Lung (tissue), 17 donors: ENCODE measurements at places on chromosomes 12 and 14.

DNA sequence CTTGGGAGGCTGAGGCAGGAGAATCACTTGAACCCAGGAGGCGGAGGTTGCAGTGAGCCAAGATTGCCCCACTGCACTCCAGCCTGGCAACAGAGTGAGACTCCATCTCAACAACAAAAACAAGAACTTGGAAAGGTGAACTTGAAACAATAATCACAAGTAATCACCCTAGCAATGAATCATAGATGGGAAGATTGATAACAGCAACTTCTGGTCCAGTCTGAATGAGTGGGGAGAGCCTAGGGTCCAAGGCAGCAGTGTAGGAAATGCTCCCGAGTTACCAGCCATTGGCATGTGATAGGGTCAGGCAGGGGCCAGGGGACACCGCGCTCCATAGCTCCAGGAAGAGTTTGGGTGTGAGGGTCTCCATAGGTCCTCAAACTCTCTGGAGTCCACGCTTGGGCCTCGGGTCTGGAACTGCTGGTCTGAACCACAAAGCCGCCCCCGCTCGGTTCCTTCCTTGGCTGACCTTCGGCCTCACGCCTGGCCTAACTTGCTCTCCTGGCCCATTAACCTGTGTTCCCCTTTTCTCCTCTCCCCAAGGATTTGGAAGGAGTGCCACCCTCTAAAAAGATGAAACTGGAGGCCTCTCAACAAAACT, 19.9 kb upstream of the MLXIP start:
- no peak for DNase-seq

GRCh38 chr14:64745511-64746091, 41.4 kb downstream of the PLEKHG3 start:
- DNase-seq: no peak

DNA sequence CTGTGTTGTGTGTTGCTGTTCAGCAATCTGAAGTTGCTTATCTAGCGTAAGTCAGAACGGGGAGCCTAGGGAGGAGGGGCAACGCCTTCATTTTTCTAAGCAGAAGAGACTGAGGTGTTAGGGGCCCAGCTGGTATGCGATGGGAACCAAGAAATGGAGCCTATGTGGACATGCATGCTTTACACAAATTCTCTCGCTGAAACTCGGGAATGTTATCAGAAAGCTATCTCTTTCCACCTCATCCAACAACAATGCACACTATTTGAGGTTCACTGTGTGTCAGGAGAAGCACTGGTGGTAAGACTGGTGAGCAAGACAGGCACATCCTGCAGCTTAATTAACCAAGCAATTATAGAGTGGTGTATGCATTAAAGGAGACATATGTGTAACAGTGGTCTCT, 89.7 kb downstream of the NRXN3 start:
- no peak for DNase-seq

DNA sequence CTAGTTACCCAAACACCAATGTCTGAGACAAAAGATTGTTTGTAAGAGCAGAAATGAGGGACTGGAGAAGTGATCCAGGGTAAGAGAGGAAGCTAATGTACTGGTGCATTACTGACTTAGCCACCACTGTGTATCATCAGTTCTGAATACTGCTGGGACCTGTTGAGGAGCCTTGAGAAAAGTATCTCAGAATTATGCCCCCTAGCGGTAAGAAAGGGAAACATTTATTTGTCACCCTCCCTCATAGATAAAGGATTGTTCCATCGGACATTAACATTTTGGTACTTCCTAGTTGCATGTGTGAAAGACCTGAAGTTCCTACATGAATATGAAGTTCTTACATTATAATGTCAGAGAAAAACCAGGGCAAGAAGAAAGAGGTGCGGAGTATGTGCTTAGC, 612.5 kb downstream of the FSCB start:
- no peak for DNase-seq

GRCh38 chr14:104547998-104548700, 31.4 kb upstream of the C14orf180 start:
- DNase-seq: no peak

- DNase-seq: no peak
Observed at GRCh38 chr12:64621257-64621942, 11.1 kb downstream of the RASSF3 start.

DNA sequence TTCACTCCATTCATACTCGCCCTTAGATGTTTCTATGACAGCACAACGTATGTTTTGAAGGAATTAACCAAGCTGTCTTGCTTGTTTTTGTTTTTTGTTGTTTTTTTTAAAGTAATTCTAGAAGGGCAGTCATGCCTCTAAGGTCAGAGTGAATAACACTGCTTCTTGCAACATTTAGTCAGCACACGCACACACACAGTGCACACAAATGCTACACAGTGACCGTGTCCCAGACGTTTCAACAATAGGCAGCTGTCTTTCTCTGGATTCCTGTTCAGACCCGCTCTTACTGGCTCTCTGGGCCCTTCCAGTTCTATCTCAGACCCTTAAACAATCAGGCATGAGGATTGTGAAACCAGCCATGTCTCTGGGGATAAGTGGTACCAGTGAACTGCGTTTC, 351.0 kb upstream of the FKBP4 start:
- DNase-seq: no peak

GRCh38 chr12:116719731-116720528, 17.9 kb downstream of the SPRING1 start:
- DNase-seq: no peak

DNA sequence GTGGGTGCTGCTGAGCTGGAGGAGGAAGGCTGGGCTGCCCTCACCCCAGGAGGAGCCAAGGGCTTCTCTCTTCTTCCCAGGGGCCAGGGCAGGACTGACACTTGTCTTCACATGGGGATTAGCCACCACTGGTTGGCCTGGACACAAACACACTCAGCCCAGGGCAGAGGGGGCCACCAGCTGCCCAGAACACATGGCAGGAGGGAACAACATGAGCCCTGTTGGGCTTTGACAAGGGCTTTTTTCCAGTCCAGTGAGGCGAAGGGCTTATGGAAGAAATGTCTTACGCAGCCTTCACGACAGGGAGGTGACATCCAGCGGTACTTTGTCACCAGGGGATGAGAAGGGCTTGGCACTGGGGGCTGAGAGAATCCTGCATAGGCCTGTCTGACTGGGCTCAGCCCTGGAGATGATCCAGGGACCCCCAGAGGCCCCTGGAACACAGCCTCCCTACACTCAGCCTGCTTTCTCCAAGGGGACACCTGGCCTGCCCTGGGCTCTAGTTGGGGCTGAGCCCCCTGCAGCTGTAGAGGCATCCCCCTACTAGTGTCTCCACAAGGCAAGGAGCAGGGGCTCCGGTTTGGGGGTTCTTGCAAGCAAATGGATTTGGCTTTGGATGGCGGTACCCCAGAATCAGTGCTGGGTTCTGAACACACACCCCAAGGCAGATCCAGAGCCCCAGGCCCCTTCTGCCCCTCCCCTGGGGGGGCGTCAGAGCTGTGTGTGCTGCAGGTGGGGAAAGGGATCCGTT, 18.9 kb downstream of the ARL6IP4 start:
- no peak for DNase-seq

DNA sequence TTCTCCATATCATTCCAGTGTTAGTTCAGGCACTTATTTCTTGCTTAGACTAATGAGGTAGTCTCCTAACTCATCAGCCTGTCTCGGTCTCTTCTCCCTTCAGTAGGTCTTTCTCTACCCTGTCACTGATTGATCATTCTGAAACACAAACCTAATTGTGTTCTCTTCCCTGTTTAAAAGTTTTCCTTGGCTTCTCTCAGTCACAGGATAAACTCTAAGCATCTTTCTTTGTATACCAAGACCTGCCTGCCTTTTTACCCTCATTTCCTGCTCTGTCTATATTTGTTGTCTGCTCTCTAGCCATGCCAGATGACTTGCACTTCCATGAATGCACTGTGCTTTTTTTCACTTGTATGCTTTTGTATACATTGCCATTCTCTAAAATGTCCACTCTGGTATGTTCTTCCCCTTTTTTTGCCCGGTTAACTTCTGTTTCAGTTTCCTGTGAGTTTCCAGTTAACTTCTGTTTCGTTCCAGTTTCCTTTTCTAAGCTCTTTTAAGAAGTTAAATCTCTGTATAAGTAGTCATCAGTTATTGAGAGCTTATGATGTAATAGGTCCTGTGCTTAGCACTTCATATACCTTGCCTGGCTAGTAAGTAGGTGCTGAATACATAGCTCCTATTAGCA, 12.8 kb downstream of the DIP2B start:
- DNase-seq: peak; percentile 46

- DNase-seq: no peak
Observed at GRCh38 chr14:26702721-26703230, 104.9 kb upstream of the NOVA1 start.

DNA sequence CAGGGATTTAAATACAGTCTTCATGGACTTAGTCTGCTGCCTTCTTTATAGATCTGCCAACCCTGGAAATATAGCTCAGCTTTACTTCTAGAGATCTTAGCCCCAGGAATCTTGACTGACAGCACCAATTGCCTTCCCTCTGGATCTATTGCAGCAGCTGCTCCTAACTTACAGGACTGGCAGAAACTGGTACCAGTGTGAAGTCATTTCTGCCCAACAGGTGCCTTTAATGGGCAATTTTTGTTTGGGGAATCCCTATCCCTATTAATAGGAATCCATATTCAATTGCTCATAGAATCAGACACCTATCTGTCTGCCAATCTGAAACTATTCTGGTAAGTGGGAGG, 27.2 kb downstream of the SPX start:
- DNase-seq: no peak

- DNase-seq: peak; percentile 14
Observed at GRCh38 chr12:911191-911826, 38.2 kb downstream of the RAD52 start.

DNA sequence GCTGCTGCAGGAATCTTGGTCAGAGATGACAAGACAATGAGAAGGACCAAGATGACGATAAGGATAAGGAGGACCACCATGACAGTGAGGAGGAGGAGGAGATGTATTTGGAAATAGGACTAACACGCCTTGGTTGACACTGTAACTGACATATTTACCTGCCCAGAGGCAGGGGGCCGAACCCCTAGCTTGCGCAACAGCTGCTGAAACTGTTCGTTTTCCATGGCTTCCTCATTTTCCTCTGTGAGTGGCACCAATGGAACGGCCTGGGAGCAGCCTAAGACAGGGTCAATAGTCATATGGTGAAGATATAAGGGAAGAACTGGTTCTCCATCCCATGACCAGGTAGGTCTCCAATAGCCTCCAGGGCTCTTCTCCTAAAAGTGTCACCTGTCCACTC, 28.8 kb downstream of the TIMELESS start:
- DNase-seq: no peak

DNA sequence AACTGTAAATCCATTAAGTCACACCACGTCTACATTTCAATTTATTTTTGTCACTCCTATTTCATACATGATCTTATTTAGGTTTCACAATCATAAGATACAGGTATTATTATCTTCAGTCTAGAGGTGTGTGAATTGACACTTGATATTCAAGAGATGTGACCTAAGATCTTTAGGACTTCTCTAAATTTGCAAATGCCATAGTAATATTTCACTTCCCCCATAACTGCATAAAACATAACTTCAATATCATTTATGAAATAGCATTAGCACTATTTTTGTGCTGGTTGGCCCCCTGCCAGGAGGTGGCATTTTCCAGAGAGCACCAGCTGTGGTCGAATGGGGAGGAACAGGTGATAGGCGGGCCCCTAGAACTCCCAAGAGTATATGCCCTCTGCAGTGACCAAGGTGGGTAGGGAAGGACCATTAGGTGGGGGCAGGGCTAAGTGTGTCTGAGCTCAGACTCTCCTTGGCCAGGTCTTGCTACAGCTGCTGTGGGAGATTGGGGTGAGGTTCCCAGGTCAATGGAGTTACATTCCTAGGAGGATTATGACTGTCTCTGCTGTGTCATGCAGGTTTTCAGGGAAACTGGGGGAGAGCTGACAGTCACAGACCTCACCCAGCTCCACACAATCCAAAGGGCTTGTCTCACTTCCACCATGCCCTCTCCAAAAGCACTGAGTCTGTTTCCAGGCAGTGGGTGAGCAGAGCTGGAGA, 49.2 kb upstream of the ERGIC2 start:
- no peak for DNase-seq

DNA sequence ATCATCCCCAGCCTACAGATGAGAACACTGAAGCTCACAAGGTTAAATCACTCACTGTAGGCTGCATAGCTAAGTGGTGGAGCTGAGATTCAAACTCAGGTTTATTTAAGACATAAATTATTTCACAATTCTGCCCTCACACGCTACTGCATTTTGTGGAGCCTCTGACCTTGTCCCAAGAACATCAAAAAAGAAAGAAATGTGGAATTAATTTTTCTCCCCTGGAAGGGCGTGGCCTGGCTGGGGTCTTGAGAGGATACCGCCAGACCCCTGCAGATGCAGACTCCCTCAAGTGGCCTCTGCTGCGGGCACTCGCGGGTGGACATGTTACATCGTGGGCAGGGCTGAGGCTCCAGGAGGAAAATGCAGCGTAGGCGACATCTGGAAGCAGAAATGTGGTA, 40.6 kb downstream of the LTBP2 start:
- DNase-seq: no peak

- DNase-seq: no peak
Observed at GRCh38 chr14:39841088-39841487, 408.9 kb upstream of the FBXO33 start.

DNA sequence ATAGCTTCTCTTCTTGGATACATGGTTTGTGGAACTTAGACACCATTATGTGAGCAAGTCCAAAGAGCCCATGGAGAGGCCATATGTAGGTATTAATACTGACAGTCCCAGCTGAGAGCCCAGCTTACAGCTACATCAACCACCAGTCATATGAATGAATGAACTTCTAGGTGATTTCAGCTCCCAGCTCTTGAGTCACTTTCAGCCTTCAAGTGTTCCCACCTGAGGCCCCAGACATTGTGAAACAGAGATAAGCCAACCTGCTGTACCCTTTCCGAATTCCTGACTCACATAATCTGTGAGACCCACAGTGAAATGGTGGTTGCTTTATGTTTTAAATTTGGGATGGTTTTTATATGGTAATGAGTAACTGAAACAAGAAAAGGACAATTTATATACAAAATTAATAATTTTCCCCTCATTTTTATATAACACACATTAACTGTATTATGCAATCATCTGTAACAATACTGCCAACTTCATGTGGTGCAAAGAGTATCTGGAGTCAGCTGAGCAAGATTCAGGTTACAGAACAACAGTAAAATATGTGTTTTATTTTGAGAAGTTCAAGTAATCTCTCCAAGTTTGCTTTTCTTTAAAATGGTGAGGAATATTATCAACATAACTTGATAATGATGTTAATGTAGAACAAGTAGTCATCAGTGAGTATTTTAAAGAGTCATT, 27.7 kb upstream of the FBXO33 start:
- peak; percentile 13 for DNase-seq

- peak; percentile 69 for DNase-seq
Observed at GRCh38 chr12:71562676-71563595, 100.7 kb downstream of the ZFC3H1 start.

GRCh38 chr12:76470028-76470939, 89.3 kb downstream of the OSBPL8 start:
- no peak for DNase-seq
